T-cell (primary cell): ENCODE measurements at places on chromosomes 3 and 15.

GRCh38 chr15:48963524-48964113, at the start of gene SHC4:
SHC4 (minus strand) TSS chr15:48963919; CDS start chr15:48963015, 904 bp downstream.
- no peak for DNase-seq

DNA sequence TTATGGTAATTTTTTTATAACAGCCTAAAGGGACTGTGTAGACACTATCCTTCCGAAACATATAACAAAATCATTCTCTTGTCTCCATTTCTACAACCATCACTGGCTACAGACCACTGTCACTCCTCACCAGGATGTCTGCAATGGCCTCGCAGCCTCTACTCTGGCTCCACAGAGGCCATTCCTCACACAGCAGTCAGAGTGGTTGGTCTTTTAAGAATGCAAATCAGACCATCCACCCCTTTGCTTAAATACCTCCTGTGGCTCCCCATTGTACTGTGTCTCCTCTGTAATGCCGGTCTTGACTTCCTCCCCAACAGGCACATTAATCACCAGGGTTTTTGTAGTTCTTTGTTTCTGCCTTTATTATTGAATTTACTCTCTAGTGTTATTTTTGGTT, 344.8 kb downstream of the ERC2 start:
- no peak for DNase-seq

DNA sequence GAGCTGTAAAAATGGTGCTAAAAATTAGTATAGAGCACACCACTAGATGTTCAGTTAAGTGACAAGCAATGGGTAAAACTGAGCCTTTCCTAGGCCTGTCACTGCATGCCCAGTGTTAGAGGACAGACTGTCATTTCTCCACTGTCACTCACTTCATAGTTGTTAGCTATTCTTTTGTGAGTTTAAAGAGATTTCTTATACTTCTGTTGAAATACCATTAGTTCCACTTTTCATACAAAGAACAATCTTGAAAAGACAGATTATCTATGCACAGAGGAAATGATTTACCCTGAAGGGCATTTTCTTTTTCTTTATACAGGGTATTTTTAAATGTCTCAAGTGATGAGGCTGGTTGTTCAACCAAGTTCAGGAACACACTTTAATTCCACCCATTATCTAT, 28.3 kb upstream of the CHMP2B start:
- DNase-seq, result no peak

GRCh38 chr15:69896606-69897005, 201.1 kb downstream of the TLE3 start:
- no peak for DNase-seq

DNA sequence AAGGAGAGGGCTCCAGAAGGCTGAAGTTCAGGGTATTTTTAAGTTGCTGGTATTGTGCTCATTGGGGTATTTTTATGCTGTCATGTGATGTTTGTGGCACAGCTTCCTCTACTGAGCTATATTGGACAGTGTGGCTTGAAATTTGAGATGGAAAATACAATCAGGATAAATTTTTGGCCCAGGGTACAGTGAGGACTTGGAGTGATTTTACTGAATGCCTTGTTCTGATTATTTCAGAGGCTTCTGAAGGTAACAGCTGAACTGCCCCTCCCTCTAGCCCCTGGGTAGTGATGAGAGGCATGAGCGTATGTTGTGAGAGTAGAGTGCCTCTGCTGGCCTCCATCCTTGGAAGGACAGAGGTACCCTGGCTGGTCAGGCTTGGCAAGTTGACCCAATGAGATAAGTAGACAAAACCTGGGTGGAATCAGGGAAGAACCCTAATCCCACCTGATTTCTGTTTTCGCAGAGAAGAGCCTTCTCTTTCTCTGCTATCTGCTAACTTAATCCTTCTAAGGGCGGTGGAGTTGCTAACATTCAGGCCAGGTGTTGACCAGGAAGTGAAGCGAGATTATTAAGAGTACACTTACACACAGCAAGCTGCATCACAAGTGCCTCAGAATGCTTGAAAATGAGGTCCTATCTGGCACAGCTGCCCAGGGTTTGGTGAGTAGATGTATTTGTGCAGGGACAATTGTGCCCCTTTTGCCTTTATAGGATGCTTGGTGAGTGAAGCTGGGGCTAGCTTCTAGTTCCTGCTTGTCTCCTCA, 98.1 kb upstream of the CLSTN2 start:
- no peak for DNase-seq

- no peak for DNase-seq
These were observed 52.9 kb downstream of the WDR76 start for GRCh38 chr15:43879386-43880355.

DNA sequence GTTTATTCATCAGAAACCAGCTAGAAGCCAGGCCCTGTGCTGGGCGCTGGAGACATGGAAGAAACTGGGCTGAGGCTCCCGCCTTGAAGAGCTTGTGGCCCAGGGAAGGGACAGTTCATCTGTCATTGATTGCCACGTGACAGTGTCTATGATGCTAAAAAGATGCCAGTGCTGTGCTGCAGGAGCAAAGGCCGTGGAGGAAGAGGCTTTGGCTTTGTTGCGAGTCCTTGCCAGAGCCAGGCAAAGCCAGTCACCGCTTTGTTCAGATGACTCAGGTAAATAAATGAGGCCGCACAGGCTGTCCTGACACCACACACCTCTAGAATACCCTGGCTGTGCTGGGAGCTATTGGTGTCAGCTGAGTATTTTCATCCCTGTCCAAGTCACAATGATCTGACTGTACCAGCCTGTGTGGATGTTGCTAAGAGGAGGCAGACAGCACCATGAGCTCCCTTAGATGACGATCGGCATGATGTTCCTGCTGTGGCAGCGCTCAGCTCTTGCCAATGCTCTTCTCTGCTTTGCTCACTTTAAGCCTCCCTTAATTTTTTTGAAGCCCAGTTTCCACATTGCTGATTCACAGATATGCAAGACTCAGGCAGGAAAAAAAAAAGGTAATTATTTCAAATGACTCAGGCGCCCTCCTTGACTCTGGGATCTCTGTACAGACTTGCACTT, 77.5 kb downstream of the CCNL1 start:
- DNase-seq, result no peak
